ENCODE measurements at places on chromosomes 6 and 20.

GRCh38 chr20:35288325-35289060 is 3.7 kb downstream of the FAM83C start:
- DNase-seq, result no peak

GRCh38 chr6:79231101-79231500 is 3.4 kb downstream of the HMGN3 start:
- no peak for DNase-seq

DNA sequence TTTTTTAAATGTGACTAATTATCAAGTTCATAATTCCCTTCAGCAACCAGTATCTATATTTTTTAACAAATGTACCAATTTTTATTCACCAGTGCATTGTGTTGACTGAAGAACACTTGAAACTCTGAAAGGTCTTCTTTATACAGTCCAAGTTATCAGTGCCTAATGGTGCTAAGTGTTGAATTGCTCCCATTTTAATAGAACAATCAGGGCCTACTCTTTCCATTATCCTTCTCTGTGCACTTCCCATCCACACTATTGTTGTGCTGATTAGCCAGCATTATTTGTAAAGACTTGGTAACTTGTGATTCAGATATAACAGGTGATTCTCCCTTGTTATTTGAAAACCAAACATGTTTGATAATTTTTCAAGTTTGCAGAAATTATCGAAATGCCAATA is 1209.7 kb upstream of the MAP3K7 start:
- DNase-seq, result no peak

GRCh38 chr6:98566126-98566525 is 268.2 kb upstream of the POU3F2 start:
- DNase-seq, result no peak

All from right lung (tissue), 10 donors.